ENCODE measurements at places on chromosomes 5 and 9.

- no peak for DNase-seq
Measured at GRCh38 chr5:14745188-14745563, 80.7 kb downstream of the OTULIN start.

- DNase-seq: no peak
Measured at GRCh38 chr5:122152266-122152900, 23.0 kb downstream of the ZNF474 start.

DNA sequence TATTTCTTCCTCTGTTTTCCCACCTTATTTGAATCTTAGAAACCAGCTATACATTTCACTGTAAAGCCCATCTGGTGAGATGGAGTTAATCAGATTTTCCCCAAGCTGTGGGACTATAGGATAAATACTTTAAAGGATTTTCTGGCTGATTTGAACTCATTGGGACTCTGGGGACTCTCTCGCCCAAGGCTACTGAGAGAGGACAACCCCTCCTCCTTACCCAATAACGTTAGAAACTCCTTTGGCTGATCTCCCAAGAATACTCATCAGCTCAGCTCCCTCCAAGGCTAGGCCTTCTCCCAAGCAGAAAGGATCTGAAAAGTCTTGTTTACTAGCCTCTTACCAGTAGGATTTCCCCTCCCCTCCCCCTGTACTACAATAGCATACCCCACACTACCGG is 1.5 kb upstream of the GLRA1 start:
- no peak for DNase-seq

DNA sequence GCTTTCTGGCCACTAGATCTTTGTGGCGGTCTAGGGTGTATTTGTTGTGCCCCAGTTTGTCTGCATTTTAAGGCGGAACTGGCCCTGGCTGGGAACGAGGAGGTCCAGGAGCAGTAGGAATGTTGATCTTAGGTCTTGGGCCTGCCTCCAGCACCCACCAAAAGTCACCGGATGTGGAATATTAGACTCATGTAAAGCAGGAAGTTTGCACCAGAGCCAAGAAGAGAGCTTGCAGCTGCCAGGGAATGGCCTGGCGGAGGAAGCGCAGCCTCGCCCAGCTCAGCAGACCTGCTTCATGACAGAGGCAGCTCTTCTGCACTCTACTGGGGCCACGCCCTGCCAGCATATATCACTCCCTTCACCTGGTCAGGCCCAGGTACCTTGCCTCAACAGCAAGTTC is 3.3 kb downstream of the GPX3 start:
- no peak for DNase-seq

- no peak for DNase-seq
Measured at GRCh38 chr9:14478175-14479162, 164.5 kb upstream of the NFIB start.

DNA sequence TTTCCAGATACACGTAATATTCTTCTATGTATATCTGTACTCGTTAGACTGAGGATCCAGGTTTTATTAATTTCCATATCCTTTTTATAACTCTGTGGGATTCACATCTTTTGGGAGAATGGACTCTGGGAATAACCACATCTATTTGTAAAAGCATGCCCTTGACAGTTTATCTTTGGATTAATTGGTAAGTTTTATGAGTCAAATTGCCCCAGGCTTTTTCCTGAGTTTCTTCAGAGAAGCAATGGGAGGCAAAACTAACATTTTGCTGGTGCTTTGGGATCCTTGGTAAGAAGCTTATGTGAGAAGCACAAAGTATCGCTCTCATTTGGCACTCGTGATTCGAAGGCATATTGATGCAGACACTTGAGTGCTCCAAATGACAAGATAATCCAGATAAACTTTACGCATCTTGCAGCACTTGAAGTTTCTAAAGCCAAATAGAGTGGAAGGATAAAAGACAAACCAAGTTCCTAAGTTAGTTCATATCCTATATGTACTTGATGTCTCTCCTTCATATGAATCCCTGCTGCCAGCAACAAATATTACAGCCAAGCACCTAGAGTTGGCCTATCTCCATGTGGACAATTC is 324.7 kb downstream of the TLE4 start:
- no peak for DNase-seq

GRCh38 chr5:15575666-15576065 is 75.7 kb downstream of the FBXL7 start:
- DNase-seq: no peak

DNA sequence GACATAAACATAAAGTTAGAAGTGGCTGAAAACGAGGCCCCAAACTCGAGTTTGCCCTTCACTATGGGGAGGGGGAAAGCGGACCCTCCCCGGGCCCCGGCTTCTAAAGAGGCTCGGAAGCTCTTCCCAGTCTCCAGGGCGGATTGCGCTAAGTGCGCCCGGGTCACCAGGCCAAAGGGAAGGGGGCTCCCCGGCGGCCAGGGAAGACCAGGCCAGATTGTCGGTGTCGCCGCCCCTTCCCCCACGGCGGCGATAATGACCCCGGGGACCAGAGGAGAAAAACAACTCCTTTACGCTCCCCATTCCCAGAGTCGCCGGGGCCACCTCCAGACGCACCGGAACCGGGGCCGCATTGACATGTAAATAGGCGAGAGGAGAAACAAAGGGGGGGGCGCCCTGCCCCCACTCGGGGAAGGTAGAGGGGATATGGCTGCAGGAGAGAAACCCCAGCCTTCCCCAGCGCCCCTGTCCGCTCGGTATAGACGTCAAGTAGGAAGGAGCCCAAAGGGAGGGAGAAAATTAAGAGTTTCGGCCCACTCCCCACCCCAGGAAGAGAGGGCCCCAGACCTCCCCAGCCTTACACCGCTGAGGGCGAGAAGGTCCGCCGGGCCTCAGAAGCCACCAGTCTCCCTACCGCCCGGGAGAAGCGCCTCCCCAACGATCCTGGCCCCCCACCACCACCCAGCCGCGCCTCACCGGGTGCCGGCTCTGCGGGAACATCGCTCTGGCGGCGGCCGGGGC is 1.7 kb downstream of the TLE1 start:
- DNase-seq: no peak

DNA sequence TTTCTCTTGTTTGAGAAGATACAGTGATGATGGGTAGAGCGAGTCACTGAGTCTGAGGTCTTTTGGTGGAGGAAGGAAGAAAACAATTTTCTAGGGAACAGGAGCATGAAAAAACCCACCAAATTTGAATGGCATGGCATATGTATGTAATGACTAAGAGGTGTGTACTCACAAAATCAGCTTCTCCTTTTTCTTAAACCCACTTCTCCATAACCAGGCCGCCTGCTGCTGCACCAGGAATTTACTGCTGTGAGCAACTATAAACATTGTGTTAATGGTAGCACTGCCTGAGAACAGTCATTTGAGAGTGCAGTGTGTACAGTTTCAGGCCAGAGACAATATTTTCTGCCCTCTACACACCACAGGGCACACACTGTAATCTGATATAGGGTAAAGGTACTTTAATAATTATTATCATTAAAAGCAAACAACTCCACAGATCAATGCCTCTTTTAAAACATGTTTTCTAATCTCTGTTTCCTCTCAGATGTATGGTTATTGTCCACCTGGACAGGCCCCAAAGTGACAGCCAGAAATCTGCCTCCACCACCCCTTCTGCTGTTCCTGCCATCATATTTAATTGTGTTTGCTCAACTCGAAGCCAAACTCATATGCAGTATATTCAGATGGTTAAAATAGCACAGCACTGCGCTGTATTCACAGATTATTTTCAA is 241.6 kb downstream of the KIAA0825 start:
- DNase-seq: peak; percentile 51

GRCh38 chr5:95631255-95631958 is 11.5 kb downstream of the GPR150 start:
- no peak for DNase-seq

DNA sequence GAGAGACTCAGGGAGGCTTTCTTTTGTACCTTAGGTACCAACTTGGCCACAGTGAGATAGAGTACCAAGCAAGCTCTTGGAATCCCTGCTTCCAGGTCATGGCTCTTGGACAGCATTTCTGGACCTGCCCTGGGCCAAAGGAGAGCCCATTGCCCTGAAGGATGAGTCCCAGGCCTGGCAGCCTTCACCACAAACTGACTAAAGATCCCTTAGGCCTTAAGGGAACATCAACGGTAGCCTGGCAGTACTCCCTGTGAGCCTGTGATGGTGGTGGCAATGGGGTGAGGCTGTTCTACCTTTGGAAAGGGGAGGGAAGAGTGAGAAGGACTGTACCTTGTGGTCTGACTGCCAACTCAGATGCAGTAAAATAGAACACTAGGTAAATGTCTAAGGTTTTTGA is 334.6 kb downstream of the SPOCK1 start:
- DNase-seq: no peak

- no peak for DNase-seq
Measured at GRCh38 chr9:72041775-72042194, 18.6 kb downstream of the C9orf57 start.

DNA sequence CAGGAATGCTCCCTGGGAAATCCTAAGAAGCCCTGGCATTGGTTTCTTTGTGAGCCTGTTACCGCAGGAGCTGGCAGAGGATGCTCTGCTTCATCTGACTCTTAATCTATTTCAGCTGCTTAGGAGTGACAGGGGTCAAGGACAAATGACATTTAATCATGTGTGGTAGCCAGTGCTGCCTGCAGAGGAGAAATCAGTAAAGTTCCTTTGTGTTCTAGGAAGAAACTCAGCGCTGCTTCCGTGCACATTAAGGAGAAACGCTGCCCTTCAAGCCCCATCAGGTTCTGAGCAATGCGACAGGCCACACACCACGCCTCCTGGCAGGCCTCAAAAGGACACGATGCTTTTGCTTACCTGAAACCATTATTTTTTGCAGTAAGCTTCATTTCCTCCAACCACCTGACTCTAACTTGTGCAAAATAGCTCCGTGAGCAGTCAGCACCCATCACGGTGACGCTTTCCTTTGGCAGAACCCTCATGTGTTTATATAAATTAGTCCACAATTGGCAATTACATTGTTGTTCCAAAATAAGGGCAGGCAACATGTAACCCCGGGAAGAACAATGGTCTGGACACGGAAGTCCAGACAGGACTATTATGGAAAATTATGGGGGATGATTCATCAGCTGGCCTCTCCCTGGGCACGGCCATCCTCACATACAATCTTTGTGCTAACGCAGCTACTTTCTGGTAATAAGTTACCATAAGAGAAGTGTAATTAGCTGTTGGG is 387.9 kb upstream of the DAP start:
- no peak for DNase-seq

GRCh38 chr5:153756540-153756939 is 266.1 kb downstream of the GRIA1 start:
- DNase-seq: no peak

DNA sequence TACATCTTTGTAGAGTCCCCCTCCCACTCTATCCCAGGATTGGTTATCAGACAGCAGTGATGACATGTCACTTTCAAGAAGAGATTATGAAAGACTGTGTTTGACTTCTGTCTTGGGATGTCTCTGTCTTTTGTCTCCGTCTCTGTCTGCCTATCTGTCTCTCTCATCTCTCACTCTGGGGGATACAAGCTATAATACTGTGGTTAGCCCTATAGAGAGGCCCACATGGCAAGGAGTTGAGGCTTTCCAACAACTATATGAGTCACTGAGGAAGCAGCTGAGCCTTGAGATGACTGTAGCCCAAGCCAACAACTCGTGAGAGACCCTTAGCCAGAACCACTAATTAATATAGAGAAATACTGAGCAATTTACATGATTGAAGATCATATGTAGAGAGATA is 284.8 kb downstream of the PDE4D start:
- DNase-seq: peak; percentile 42

DNA sequence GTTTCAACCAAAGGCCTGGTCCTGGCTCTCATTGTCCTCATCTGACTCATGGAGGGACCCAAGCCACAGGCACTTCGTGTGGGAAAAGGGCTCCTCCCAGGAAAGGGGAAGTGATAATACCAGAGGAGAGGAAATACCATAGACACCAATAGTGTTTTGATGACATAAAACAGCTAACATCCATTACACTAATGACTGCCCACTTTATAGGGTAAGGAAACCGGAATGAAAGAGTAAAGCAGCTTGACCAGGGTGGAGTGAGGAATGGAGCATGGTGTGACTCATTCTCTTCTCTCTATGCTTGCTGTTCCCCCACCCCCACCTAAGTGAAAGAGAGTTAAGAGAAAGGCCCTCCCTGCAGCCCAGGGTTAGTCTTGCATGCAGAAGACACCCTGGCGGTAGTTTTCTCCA is 67.4 kb upstream of the HRH2 start:
- DNase-seq: no peak

- DNase-seq: no peak
Measured at GRCh38 chr5:56207537-56207936, 25.6 kb downstream of the ANKRD55 start.

- DNase-seq: no peak
Measured at GRCh38 chr9:88425538-88425950, 37.3 kb downstream of the SPIN1 start.

GRCh38 chr9:136551401-136552116 is 5.7 kb upstream of the NOTCH1 start:
- no peak for DNase-seq

- DNase-seq: no peak
Measured at GRCh38 chr5:62284946-62285891, 20.8 kb upstream of the KIF2A start.

GRCh38 chr5:169551696-169552095 is 31.9 kb upstream of the SPDL1 start:
- no peak for DNase-seq

GRCh38 chr5:3656803-3657202 is 61.2 kb downstream of the IRX1 start:
- DNase-seq: no peak

GRCh38 chr9:121289026-121289771 is 21.2 kb downstream of the GSN start:
- peak; percentile 33 for DNase-seq

DNA sequence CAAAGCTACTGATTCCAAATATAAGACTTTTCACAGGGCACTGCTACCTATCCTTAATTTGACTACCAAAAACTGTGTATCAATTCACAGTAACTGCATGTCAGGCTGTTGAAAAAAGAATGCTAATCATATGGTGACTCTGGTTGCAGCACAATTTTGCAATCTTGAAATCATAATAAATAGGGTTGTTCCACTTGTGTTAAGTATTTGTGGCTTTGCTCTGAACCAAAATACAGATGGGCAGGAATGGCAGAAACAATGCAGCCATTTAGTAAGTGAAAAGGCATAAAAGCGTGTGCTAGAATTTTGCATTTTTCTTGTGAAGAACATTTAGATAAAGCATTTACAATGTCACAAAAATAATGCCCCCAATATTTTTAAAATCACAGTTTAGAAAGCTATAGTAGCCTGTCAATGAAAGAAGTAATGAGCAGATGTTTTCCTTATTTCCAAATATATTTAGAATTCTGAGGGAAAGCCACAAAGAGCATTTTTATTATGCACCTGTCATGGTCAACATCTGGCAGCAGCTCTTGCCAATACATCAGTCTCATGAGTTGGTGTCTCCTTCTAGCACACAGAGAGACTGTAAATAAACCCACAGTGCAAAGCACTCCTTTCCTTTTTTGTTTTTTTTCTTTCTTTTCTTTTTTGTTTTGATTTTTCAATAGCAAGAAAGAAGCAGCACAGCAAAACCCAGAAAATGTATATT is 54.8 kb upstream of the PAM start:
- DNase-seq: no peak

GRCh38 chr5:54080831-54081230 is 229.5 kb downstream of the ARL15 start:
- DNase-seq: no peak

GRCh38 chr9:128397831-128398230 is 22.8 kb upstream of the CERCAM start:
- no peak for DNase-seq

GRCh38 chr5:96629774-96630173 is 32.4 kb upstream of the CAST start:
- DNase-seq: no peak

- DNase-seq: no peak
Measured at GRCh38 chr5:120017513-120017912, 388.2 kb downstream of the FAM170A start.

GRCh38 chr5:140609126-140609525 is 23.8 kb downstream of the CD14 start:
- no peak for DNase-seq

Data from GDM1 (cell line).